ENCODE measurements at places on chromosomes 5 and 9. TPM values are rescaled to one million over a fixed set of nuclear protein-coding genes. Genes with fewer than 3 reads are reported as not detected.

IL33 gene
- total RNA-seq, result 25.1 TPM

AJM1 gene
- 7.4 TPM for total RNA-seq

NPR3 gene
- 2.8 TPM for total RNA-seq

HTR4 gene
- 15.0 TPM for total RNA-seq

DDX4 gene
- total RNA-seq, result not detected

FBN2 gene
- 1.0 TPM for total RNA-seq

ENC1 gene
- total RNA-seq, result 18.9 TPM

SLC6A7 gene
- total RNA-seq, result 26.4 TPM

CCL28 gene
- 44.1 TPM for total RNA-seq

GRCh38 chr5:57163553-57164006 is 10.3 kb upstream of the GPBP1 start:
- no peak for DNase-seq

DNA sequence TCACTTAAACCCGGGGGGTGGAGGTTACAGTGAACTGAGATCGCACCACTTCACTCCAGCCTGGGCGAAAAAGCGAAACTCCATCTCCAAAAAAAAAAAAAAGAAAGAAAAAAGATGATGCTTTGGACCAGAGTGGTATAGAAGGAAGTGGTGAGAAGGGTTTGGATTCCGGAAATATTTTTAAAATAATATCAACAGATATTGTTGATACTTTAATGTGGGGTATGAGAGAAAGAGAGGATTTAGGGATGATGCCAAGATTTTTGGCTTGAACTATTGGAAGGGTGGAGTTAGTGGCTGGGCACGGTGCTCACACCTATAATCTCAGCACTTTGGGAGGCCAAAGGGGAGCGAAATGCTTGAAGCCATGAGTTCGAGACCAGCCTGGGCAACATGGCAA is 49.6 kb upstream of the PLIN2 start:
- DNase-seq, result no peak

DNA sequence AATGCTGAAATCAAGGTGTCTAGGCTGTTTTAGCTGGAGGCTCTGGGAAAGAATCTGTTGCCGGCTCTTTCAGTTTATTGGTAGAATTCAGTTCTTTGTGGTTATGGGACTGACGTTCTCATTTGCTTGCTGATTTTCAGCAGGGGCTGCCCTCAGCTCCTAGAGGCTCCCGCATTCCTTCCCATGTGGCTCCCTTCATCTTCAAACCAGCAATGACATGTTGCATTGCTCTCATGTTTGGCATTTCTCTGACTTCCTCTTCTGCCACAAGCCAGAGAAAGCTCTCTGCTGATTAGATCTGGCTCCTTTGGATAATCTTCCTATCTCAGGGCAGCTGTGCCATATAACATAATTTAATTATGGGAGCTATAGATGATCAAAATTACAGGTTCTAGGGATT is 360.3 kb downstream of the LRRC70 start:
- DNase-seq, result no peak

DNA sequence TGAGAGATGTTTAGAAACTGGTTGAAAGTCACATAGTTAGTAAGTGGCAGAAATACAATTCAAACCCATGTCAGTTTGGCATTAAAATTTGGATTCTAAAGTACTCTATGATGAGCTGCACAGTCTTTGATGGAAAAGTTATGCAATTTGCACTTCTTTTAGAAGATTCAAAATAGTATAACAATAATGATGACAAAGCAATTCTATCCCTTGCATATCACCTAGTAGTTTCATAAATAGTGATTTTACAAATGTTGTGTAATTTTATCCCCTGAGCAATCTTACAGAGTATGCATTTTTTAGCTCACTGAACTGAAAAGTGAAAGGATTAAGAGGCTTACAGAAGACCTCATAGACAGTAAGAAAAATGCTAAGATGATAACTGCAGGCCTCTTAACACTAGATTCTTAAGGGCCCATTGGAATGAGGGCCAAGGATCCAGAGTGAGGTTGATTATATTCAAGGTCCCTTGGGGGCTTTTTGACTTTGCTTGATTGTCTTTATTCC is 3.7 kb downstream of the C5orf46 start:
- DNase-seq, result no peak

- DNase-seq, result peak; percentile 34
Observed at GRCh38 chr9:118059484-118060278, 355.5 kb downstream of the TLR4 start.

- DNase-seq, result no peak
Observed at GRCh38 chr5:58363461-58364249, 96.2 kb downstream of the PLK2 start.

DNA sequence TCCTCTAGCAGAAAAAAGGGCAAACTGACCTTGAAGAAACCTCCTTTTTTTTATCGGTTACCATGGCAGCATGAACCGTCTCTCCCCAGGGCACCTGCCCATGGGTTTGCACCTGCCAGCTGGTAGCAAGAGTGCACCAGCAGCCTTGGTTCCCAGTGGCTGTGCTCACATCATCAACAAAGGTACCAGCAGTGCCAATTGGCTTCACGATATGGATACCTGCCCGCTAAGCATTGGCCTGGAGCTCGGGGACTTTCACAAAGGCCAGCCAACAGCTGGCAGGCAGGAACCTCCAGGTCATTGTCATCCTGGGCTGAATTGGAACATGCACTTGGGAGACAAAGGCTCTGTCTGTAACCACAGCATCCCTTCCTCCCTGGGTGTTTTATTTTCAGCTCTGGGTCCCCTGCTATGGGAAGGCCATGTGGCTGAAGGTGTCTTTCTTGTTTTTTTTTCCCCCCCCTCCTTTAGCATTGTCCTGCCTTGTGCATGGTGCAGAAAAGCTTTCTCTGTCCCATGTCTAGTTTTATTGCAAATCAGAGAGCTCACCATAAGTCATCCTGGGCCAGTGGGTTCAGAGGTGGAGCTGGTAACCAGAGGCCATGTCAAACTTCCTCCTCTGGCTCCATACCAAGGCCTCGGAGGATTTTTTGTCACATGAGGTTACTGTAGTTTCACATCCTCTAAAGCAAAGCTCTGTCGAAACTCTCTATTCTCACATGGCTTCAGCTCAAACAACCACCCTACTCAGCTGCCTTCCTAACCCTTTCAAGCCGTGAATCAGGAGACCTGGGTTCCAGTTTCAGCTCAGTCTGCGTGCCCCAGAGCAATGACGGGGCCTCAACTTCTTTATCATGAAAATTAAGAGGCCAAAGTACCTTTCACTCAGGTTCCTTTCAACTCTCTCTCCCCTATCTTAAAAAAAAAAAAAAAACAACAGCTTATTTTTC is 145.5 kb upstream of the MAP3K1 start:
- DNase-seq, result peak; percentile 36

DNA sequence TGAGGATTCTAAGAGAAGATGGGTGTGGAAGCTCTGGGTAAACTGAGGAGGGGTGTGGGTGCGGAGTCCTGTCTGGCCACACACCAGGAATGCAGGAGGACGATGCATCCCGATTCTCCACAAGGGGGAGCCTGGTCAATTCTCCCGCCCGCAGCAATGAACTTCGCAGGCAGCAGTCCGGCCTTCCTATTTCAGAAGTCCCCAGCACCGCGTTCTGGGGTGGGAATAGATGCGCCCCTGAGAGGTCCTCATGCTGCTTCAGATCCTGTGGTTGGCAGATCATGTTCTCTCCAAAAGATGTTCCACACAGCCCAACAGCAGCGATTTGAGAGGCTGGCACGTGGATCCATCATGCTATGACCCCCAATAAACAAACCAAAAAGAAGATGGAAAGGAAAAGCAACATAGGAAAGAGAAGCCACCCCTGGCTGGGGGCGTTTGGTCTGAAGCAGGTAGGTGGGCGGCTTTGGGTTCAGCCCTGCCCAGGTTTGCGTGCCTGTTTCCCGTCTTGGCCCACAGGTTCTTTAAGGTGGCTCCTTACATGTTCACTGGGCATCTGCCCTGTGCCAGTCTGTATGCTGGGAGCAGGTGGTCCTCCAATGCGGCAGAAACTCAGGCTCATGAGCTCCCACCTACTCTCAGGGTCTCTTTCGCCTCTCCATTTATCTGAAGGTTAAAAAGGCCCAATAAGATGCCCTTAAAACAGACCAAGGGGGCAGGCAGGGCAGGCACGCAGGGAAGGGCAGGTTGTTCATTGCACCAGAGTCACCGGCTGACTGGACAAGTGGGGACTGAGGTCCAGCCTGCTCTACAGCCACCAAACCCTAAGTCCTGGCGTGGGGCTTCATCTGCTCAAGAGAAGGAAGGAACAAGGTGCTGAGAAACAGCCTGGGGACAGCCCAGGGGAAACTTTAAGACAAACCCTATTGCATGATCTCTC is 171.6 kb downstream of the PAX5 start:
- DNase-seq, result peak; percentile 65

- no peak for DNase-seq
Observed at GRCh38 chr5:111071413-111071812, at the start of gene TSLP. Gene TSLP, plus strand, starts transcription at chr5:111071713. Its CDS starts 178 bp downstream, at chr5:111071891.

DNA sequence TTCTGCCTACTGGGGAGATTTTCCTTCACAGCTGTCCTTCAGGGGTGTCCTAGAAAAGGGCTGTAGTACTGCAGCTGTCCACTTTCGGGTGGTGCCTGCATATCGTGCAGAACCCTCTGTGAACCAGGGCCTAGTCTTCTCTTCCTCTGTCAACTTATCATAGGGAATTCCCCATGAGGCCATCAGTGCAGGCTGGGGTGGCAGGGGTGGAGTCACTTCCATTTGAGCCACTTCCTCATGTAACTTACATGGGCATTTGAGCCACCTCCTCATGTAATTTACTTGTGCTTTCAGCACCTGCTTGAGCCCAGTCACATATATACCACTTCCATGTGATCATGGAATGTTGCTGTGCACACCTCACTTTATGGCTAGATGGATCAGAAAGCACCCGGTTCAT is 742.0 kb upstream of the RGMB start:
- DNase-seq, result no peak

- no peak for DNase-seq
Observed at GRCh38 chr5:153860195-153860886, 178.4 kb downstream of the FAM114A2 start.

DNA sequence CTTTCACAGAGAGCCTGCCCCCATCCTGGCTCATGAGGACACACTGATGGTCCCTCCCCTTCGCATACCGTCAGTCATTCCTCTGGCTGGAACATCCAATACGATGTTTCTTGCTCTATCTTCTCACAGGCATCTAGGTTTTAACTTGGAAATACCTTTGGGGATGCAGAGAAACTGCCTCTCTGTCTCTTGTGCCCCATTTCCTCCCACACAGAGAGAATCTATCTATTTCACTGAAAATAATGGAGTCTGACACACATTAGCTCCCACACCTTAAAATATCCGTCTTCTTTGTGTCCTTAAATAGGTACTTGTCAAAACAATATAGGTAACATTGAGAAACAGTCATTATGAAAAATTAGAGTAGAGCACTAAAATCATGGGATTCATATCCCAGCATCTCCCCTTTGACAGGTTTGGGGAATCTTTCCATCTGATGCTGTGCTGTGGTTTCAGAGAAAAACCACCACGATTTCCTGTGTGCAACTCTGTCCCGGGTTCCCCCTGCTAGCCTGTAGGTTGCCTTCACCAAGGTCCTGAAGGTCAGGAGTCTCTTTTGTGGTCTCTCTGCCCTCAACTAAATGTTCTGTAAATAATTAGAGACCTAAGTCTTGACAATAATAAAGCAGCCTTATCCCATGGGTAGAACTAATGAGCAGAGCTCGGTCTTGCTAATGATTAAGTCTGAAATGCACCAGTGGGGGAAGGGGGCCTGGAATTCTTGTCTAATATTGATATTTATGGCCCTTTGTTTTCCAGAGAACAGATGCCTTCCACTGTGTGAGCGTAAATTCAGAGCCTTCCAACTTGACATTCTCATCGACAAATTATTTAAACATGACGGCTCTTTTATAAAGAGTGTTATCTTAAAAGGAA is 371.0 kb downstream of the ICE1 start:
- no peak for DNase-seq

GRCh38 chr9:106925392-106925791 is 62.4 kb downstream of the ZNF462 start:
- no peak for DNase-seq

- no peak for DNase-seq
Observed at GRCh38 chr5:65062469-65063083, 293.8 kb downstream of the CWC27 start.

DNA sequence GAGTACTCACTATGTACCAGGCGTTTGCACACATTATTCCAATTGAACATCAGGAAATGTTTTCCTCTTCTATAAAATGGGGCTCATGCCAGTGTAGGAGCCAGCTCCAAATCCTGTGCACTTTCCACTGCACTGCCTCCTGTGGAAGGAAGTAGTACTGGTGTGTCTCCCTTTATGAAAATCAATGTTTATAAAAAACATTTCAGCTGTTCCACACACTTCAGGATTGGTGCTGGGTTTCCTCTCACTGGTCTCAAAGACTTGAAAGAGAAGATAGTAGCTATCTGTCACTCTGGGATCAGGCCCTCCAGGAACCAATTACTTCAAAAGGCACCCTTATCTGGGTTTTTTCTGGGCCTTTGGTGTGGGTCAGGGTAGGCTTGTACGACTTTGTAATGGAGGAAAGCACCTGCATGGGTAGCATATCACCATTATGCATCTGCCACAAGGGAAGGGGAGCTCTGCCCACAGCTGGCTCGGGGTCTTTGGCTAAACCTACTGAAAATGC is 32.5 kb downstream of the RAB14 start:
- DNase-seq, result no peak

DNA sequence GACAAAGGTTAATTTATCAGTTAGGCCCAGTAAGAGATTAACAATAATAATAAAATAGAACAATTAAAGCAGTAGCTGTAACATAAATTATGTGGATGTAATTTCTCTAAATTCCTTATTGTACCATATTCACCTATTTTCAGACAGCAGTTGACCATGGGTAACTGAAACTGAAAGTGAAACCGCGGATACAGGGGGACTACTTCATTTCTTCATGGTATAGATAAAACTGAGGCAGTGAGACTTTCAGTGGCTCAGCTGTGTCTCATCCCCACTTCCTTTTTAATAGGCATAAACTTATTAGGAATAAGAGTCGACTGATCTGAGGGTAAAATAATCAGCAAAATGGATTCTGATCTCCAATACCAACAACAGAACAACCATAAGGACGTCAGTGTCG is 174.0 kb upstream of the WWC1 start:
- no peak for DNase-seq

- no peak for DNase-seq
Observed at GRCh38 chr9:98551511-98552286, 157.0 kb downstream of the GABBR2 start.

DNA sequence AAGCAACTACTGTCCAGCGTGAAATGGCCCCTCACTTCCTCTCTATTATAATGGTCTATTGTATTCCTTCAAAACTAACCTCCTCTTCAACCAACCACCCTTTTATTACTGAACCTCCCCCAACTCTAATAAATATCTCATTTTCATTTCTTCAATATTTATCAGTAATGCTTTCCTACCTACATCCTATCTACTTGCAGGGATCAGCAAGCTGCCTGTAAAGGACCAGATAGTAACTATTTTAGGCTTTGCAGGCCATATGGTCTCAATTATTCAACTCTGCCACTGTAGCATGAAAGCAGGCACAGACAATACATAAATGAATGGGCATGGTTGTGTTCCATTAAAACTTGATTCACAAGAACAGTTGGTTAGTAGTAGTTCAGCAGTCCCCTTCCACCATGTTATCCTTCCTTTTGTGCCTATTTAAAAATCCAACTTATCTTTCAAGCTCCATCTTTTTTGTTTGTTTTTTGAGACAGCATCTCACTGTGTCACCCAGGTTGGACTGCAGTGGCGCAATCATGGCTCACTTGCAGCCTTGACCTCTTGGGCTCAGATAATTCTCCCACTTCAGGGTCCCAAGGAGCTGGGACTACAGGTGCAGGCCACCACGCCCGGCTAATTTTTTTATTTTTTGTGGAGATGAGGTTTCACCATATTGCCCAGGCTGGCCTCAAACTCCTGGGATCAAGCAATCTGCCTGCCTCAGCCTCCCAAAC is 45.8 kb downstream of the PCDHGC5 start:
- no peak for DNase-seq

- DNase-seq, result peak; percentile 80
Observed at GRCh38 chr5:95822542-95823181, at the start of gene GLRX. Gene GLRX, minus strand, starts transcription at chr5:95822726. Its CDS starts 64 bp downstream, at chr5:95822662.

All from mucosa of descending colon (tissue), 3 donors.